ENCODE measurements at places on chromosomes 3 and 15.

DNA sequence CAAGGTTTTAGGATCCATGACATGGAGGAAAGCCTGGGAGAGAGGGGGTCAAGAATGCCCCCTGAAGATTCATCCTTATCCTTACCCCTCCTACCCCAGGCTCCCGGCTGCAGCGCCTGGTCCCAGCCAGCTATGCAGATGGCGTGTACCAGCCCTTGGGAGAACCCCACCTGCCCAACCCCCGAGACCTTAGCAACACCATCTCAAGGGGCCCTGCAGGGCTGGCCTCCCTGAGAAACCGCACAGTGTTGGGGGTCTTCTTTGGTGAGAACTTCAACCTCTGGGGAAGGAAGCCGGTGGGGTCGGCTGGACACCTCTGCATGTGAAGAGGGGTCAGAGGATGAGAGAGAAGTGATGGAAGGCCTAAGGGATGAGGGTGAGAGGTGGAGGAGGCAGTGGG is 4.3 kb downstream of the DUOX1 start:
- DNase-seq, result no peak

DNA sequence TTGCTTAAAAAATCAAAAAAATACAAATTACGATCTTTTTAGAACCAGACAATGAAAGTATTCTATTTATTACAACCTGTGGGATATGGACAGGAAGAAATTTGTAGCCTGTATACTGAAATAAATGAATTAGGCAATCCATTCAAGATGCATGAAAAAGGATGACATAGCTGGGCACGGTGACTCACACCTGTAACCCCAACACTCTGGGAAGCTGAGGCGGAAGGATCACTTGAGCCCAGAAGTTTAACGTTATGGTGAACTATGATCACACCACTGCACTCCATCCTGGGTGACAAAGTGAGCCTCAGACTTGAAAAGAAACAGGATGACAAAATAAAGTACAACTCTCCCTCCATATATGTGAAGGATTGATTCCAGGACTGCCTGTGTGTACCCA is 74.1 kb downstream of the MSL2 start:
- no peak for DNase-seq

GRCh38 chr15:78092261-78093041 is at the start of gene SH2D7:
Gene SH2D7 (plus strand): TSS chr15:78092561. CDS start chr15:78092585, 24 bp downstream.
- no peak for DNase-seq

- peak; percentile 48 for DNase-seq
Observed at GRCh38 chr3:25033407-25034029, 394.5 kb upstream of the RARB start.

DNA sequence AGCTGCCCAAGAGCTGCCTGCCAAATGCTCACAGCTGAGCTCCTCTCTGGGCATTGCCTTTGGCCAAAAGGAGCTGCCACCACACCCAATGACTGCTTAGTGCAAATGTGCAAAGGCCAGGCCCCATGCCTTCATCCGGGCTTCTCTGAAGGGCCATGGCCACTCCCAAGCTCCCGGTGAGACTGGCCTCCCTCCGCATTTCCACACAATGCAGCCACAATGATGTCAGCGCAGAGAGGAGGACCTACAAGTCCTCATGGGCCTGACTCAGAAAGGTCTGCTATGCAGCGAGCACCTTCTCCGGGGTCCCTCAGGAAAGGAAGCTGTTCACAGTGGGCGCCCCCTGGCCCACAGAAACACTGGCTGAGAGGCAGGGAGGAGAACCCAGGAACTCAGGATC is 12.7 kb downstream of the OXTR start:
- no peak for DNase-seq

DNA sequence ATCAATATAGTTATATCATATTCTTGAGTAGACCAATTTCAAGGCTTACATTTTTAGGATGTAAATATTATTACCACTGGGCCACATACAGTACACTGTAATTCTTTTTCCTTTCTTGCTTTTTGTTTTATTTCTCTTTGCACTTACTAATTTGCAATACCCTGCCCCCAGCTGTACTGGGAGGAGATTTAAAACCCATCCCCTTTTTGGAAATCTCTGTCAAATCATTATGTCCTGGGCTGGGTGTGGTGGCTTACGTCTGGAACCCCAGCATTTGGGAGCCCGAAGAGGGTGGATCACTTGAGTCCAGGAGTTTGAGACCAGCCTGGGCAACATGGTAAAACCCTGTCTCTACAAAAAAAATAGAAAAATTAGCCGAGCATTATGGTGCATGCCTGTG is 16.2 kb downstream of the ZBTB11 start:
- no peak for DNase-seq

DNA sequence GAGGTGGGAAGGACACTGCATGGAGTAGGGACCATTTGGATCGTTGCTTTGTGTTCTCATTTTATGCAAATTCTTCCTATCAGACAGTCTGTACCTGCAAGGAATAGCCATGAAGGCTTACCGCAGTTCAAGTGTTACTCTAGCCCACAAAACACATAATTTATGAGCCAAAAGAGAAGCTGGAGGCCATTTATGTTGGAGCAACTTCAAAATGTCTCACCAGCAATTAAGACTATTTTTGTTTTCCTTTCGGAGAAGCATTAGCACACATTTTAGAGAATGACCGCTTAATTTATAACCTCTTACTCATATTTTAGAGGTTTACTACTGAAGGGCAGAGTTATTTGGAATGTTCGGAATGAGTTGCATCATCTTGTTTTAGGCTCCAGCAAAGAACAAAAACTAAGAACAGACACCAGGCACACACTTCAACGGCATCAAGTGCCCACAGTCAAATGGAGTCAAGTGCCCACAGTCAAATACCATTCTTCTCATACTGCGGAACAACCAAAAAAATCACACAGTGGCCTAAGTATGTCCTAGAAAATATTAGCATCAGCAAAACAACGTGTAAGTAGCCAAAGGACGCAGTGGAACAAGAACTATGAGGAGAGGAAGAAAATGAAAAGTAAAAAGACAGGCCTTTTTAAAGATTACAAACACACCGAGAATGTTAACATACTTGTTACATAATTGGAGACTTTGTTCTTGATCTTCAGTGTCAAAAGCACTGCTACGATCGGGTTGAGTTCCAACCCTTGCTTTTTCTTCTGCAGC is 17.5 kb upstream of the GOLGA8J start:
- peak; percentile 38 for DNase-seq

DNA sequence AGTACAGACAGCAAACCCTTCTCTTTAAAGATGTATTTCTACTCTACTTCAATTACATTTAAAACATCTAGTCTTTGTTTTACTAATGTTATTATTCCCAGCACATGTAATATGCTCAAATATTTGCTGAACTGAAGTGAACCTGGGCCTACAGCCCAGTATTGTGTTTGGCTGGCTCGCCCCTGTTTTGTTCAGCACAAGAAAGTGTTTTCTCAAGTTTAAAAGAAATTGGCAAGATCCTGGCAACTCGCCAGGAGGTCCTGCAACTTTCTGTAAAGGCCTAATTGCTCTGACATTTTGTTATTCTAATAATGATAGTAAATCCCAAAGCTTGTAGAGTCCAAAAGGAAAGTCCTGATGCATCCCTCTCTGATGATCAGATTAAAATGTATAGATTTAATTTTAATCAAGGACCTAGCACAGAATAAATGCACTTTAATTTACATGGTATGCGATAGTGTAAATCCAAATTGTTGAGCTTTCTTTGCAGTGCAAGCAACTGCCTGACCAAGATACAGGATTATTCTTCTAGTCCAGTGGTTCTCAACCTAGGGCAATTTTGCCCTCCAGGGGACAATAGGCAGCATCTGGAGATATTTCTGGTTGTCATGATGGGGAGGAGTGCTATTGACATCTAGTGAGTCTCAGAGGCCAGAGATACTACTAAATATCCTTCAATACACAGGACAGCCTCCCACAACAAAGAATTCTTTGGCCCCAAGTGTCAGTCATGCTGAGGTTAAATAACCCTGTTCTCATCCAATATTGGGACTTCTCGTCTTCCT is 35.7 kb upstream of the TMOD3 start:
- DNase-seq, result peak; percentile 78

DNA sequence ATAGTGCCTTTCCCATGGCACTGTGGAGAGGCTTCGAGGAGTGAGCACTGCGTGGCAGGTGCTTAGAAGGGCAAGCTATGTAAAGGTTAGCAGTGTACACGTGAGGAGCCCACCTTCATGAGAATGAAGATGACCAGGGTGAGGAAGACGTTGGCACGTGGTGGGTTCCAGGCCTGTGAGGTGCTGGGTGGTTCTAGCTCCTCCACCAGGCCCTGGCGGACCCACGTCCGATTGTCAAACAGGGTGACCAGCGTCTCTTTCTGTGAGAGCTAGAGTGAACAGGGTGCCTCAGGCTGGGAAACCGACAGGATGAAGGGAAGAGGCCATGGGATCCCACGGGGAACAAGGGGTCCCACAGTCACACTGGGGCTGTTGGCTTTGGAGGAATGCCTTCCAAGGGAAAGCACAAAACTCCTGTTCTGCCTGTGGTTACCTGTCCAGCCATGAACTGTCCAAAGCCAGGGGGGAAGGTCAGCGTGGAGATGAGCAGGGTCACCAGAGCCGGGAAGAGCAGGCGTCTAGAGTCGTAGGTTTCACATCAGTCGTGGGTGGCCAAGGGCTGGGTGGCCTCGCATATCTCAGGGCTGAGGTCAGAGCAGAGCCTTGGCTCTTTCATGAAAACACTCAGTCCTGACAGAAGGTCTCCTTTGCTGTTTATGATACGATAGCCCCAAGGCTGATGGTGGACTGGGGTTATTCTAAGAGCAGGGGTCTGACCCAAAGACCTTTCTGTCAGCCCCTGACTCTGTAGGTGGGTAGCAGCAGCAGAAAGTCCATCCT is 6.0 kb downstream of the CLCN2 start:
- no peak for DNase-seq

- DNase-seq, result peak; percentile 37
Observed at GRCh38 chr15:64776402-64776786, 1.0 kb upstream of the RBPMS2 start.

DNA sequence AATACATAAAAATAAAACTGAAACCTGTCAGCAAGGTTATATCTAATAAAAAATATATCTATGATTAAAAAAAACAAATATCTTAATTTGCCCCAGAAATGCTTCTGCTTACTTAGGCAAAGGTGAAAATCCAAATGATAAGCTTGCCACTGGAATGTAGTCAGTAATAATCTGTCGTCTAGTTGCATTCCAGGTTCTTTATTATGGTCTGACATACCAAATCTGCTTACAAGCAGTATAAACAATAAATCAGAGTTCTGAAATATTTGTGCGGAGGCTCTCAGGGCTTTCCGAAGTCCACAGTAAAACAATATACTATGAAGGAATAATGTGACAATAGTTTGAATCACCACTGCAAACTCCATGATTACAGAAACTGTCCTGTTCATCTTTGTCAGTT is 1133.5 kb downstream of the ROBO1 start:
- DNase-seq, result no peak

GRCh38 chr3:117510396-117510795 is 800.8 kb downstream of the TUSC7 start:
- peak; percentile 3 for DNase-seq

DNA sequence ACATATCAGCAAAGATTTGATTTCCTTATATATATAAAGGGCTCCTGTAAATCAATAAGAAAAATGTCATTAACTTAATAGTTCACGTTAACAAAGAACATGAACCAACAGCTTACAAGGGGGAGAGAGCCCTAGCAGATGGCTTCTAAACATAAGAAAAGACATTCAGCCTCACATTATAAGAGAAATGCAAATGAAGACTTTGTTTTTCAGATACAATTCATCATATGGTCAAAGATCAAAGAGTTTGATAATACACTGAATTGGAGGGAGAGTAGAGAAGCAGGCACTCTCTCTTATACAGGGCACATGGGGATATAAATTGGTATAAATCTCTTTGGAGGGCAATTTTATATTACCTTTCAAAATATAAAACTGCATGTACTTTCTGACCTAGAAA is 21.1 kb downstream of the RBP2 start:
- DNase-seq, result no peak

DNA sequence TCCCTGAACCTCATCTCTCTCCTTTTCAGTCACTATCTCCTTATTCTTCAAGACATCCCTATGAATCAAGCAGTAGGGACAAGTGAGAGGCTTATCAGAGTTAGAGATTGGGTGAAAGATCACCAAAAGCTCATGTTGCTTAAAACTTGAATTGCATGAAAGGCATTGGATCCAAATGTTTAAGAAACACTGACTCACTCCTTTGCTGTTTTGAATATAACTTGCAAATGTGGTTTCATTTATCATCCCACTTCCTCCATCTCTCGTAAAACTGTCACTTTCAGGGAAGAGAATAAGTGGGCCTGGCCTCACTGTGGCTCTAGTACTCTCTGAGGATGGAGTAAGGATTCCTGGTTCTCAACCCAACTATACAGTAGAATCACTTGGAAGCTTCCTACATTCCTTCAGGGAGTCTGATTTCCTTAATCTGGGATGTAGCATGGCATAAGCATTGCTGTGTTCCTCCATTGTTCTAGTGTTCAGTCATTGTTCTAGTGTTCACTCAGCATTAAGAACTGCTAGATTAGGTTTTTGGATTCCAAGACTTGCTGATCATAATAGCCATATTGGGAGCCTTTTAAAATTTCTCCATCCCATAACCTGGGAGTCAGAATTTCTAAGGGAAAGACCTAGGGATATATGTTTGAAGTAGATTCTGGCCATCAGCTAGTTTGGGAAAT is 171.8 kb downstream of the TMEM108 start:
- no peak for DNase-seq

DNA sequence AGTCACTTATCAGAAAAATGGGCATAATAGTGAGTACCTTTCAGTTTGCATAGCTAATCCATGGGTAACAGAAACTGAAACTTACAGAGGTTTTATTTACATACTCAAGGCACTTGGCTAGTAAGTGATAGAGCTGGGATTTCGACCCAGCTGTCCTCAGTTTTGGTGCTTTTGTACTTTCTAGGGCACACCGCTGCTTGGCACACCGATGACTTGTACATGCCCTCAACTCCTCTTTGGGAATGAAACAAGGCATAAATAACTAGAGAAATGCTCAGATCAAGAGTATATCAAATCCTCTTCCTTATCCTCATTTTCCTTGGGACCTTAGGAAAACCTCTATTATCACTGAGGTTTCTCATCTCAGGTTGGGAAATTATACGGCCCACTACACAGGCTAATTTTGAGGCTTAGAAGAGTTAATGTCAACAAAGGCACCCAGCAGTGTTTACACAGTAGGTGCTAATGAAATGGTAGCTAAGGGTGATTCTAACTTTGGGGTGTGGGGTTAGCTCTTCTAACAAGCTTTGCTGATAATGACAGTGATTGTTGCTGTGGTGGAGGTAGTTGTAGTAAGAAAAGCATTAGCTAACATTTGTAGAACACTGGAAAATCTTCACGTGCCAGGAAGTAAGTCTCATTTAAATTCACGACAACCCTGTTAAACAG is 20.3 kb upstream of the DGKG start:
- no peak for DNase-seq

GRCh38 chr3:134366221-134366927 is 7.9 kb downstream of the AMOTL2 start:
- no peak for DNase-seq
